ENCODE measurements at places on chromosomes 13 and 19. TPM values are rescaled to one million over a fixed set of nuclear protein-coding genes. Genes with fewer than 3 reads are reported as not detected.

FLT1 gene
- 23.6 TPM for total RNA-seq

- peak; percentile 80 for DNase-seq
Measured at GRCh38 chr19:54462655-54463530, 685 bp downstream of the LENG9 start.

COL4A1 gene
- total RNA-seq = 347 TPM

DNA sequence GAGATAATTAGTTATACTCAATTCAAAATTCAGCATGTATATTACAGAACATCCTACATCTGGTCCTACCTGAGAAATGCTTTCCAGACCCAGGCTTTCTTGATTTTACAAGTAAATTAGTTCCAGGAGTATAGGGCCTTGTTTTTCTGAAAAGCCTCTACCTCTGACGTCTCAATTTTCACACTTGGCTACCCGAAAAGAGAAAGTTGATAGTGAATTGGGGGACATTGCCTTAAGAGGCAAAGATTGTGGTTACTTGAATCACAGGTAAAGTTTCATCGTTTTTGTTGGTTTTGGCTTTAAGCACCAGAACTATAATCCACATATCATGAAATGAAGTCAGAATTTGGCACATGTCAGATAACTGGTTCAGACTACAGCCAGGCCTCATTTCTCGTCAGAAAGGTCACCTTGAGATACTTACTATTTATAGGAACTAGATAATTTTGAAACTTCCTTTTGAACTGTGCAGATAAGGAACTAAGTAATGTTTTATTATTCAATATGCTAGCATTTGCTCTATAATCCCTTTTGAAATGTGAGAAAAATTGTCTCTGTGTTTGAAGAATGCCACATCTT lies 30.8 kb downstream of the FAM124A start:
- DNase-seq = no peak

CD79A gene
- total RNA-seq = 0.32 TPM

DNA sequence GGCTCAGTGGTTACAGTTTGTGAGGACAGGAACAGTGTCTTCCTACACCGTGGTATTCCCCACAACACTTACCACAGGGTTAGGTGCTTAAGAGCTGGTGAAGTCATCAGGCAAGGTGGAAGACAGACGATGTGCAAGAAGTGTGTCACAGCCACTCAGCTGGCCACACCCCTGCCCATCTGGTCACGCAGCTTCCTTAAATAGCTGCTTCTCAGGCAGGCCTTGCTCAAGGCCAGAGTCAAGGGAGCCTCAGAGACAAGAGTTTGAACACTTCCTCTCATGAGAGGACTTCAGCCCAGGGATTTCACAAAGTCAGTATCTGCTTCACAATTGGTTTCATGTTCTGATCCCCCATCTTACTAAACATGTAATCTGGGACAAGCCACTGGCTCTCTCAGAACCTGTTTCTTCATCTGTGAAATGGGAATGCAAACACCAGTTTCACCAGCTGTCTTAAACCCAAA lies 80.3 kb upstream of the FRY start:
- peak; percentile 67 for DNase-seq

DNA sequence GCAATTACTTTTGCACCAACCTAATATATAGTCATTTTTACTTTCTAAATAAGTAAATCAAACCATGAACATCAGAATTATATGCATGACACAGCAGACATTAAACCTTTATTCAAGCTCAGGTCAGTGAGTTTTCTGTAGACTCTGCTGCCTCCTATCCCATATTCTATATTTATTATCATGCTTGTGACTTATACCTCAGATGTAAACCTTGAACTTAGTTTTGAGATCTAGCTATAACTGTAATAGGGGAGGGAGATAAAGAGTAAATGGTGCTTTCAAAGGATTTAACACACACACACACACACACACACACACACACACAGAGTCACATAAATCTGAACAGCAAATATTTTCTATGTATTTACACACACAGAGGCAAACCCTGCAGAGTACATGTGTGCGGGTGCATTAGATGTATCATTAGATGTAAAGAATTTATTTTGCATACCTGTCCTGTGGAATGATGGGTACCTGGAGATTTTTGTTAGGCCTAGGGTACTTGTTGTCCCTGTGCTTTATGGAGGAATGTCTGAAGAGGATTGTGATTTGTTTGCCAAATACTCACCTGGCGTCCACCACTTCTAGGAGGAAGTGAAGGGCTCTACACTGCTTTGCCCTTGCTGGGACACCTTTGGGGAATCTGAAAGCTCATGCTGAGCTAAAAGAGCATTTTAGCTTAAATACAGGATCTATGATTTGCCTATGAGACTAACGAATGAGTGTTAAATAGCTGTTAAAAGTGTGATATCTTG lies 521.9 kb downstream of the KLF5 start:
- DNase-seq = no peak

DNA sequence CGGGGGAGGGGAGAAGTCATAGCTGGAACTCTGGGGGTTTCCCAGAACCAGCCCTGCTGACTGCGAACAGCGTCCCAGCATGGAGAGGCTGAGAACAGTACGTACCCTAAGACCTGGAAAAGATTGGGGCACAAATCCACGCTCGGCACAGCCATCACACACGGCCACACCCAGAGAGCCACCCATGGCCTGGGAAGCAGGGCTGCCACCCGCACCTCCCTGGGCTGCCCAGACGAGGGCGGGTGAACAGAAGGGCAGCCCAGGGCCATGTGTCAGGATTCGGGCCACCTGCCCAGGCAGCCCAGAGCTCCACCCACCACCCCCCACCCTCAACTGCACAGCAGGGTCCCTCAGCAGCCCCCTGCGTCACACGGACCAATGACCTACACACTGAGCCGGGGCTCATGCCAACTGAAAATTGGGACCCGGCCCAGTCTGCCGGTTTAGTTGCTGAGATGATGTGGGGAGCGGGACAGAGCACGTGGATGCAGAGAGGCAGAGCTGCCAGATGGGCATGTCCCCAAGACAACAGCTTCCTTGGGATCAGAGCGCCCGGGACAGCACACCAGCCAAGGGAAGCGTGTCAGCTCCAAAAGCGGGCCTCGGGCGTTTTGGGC lies 8.5 kb downstream of the UBXN6 start:
- DNase-seq = peak; percentile 53

GRCh38 chr13:110914331-110915056 lies 375 bp downstream of the ANKRD10 start:
- DNase-seq = peak; percentile 74

- DNase-seq = no peak
Measured at GRCh38 chr19:10640361-10640760, 13.8 kb upstream of the ILF3 start.

DNA sequence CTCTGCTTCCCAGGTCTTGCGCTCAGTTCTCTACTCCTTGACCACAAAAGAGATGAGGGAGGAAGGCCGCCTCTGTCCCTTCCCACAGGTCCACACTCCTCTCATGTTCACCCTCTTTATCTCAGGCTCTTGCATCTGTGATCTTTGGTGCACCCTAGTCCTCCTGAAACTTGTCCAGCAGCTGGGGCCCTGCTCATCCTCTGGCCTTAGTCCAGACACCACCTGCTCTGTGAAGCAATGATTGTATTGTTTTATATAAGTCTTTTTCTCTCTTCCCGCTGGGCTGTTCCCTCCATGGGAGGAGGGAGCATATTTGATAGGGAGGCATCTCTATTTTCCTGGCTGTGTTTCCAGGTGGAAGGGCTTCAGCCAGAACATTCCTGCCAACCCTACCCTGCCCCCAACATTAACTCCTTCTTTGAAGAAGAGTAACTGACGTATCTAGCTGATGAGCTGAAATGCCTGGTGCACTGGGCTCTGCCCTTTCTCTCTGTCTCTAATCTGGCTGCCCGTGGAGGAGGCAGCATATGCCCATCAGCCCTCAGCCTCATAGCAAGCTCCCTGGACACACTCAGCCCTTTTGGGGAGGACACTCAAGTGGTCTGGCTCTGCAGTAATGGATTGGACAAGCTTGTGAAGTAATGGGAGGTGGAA lies 38.2 kb upstream of the SIAH3 start:
- no peak for DNase-seq

RXFP2 gene
- total RNA-seq = not detected

DNA sequence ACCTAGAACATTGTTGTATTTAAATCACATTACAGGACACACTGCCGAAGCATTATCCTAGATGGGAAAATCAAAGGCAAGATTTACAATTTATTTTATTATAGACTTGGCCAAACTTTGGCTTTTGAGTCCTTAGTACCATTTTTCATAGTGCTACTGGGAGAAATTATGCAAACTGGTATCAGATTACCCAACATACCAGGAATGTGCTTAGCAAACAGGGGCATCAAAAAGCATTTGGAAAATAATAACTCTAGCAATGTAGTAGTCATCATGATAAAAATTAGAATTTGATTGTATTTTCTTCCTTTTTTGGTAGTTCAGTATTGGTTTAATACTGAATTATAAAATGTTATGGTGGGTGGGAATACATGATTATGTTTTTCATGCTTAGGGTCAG lies 34.0 kb downstream of the GPC6 start:
- DNase-seq = no peak

ENOX1 gene
- 2.0 TPM for total RNA-seq

THSD1 gene
- 2.9 TPM for total RNA-seq

- DNase-seq = no peak
Measured at GRCh38 chr13:21948769-21949474, 278.0 kb downstream of the FGF9 start.

DNA sequence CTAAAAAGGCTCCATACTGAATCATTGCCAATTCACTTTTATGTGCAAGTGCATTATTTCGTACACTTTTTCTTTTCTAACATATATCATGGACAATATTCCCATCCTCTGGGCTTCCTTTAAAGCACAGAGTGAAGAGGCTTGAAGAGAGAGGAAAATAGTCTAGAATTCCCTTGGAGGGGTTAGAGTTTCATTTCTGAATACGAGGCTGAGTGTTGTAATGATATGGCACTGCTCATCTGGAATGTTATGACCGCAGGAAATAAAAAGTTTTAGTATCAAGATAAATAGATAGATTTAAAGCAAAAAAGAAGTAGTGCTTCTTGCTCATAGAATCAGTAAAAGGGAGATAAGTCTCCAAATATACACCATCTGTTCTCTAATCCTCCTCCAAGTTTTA lies 412.3 kb upstream of the SLITRK1 start:
- no peak for DNase-seq

GRCh38 chr19:7385062-7385461 lies 36.3 kb downstream of the ARHGEF18 start:
- DNase-seq = no peak

GRCh38 chr13:31476266-31476665 lies 263.1 kb upstream of the RXFP2 start:
- no peak for DNase-seq

DNA sequence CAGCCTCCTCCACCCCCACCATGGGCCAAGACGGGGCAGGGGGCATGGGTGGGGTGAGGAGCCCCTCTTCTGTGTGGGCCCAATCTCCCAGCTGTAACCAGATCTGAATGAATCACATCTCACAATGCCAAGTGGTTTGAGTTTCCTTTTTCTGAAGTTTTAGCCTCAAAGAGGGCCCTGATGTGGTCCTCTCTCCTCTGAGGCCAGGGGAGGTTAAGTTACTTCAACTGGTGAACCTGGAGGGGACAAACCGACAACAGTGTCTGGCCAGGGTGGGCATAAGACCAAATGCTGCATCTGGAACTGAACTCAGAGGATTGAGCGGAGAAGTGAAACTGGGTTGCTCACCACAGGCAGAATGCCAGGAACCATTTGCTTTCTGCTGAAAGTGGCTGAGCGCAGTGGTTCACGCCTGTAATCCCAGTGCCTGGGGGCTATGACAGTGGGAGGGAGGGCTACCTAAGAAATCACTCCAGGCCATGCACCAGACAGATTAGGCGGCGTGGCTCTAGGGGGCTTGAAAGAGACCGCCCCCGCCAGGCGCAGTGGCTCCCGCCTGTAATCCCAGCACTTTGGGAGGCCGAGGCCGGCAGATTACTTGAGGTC lies 15.4 kb upstream of the IRGC start:
- DNase-seq = peak; percentile 60

- no peak for DNase-seq
Measured at GRCh38 chr19:46885411-46885810, 24.6 kb downstream of the ARHGAP35 start.

GRCh38 chr19:56508290-56508778 lies 679 bp downstream of the ZNF471 start:
- no peak for DNase-seq

Measured in mucosa of gallbladder (tissue), 1 donor.